HCEC 1CT (cell line): ENCODE measurements at places on chromosomes 7 and 10.

DNA sequence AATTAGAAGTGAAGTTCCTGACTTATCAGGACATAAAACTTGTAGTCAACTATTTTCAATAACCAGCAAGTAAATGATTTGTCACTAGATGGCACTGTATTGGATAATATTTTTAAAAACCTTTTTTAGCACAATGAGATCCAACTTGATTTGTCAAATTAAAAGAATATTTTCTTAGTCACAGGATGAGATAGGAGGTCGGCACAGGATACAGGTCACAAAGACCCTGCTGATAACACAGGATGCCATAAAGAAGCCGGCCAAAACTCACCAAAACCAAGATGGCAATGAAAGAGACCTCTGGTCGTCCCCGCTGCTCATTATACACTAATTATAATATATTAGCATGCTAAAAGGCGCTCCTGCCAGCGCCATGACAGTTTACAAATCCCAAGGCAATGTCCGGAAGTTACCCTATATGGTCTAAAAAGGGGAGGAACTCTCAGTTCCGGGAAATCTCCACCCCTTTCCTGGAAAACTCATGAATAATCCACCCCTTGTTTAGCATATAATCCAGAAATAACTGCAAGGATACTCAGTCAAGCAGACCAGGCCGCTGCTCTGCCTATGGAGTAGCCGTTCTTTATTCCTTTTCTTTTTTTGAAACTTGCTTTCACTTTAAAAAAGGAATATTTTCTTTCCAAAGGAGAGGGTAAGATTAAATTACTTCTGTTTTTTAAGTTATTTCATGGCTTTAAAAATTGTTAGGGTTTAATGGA, 255.7 kb upstream of the MKLN1 start:
- peak; percentile 38 for DNase-seq

GRCh38 chr10:132133449-132134240, 53.1 kb upstream of the DPYSL4 start:
- no peak for DNase-seq

DNA sequence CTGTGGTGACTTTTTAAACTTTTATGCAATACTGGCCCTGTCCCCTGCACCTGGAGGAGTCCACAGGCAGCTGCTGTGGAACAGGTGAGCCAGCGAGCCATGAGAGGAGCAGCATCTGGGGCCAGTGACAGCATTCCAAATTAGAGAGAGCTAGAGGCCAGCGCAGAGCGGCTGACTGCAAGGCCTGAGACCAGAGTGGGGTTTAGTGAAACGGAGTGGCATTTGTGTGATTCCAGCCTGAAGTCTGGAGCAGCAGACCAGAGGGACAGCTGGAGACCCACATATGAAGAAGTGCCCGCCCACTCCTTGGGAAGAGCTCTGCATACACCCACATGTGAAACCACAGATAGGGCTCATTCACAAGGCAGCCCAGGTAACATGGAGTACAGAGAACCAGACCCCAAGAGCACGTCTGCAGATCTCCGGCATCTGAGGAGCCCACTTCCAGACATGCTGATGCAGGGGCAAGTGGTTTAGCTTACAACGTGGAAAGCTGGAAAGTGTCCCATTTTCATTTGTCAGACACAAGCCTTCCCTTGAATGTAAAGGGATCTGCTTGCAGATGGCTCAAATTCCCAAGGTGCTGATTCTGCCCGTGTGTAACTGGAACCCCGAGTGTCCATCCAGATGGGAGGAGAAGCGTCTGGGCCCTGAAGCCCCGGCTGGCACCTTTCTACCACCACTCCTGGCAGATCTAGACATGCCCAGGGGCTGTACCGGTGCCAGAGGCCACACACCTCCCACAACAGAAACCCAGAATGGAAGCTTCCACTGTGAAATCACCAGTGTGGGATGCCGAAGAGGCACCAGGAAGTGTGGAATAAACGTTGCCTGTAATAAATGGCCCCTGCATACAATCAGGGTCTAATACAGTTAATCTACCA, 256.0 kb upstream of the TCERG1L start:
- no peak for DNase-seq

GRCh38 chr7:130281260-130281659, 11.7 kb upstream of the CPA4 start:
- DNase-seq, result peak; percentile 77

GRCh38 chr10:118633786-118634185, 38.3 kb upstream of the PRLHR start:
- DNase-seq, result no peak

- peak; percentile 5 for DNase-seq
Observed at GRCh38 chr10:123380491-123381085, 226.4 kb downstream of the BUB3 start.

DNA sequence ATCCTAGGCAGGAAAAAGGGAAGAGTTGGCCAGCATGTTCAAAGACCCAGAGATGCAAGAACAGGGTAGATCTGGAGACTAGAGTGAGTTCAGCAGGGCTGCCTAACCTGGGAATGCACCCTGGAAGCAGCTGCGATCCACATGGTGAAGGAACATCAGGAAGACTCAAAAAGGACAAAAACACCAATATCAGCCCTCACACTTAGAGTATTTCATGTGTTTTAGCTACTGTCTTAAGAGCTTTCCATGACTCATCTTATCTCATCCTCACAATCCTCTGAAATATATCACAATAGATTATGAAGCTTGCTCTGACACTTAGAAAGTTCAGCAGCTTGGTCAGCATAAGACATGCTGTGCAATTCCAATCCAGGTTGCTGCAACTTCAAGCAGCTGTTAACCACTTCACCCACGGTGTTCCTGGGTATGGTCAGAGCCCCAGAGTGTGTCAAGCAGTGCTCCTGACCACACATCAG, 380.9 kb downstream of the PARD3 start:
- peak; percentile 75 for DNase-seq

GRCh38 chr10:121578298-121578697, 19.9 kb downstream of the FGFR2 start:
- no peak for DNase-seq

GRCh38 chr7:130988443-130988842, 254.4 kb upstream of the KLF14 start:
- DNase-seq, result no peak

DNA sequence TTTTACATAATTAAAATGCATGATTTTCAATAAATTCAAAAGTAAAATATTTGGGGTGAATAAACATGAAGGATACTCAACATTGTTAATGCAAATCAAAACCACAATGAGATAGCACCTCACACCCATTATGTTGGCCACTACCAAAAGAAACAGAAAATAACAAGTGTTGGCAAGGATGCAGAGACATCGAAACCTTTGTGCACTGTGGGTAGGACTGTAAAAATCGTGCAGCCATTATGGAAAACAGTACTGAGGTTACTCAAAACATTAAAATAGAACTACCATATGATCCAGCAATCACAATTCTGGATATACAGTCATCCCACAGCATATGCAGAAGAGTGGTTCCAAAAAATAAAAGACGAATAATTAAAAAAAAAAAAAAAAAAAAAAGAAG, 13.1 kb downstream of the EZH2 start:
- DNase-seq, result no peak

DNA sequence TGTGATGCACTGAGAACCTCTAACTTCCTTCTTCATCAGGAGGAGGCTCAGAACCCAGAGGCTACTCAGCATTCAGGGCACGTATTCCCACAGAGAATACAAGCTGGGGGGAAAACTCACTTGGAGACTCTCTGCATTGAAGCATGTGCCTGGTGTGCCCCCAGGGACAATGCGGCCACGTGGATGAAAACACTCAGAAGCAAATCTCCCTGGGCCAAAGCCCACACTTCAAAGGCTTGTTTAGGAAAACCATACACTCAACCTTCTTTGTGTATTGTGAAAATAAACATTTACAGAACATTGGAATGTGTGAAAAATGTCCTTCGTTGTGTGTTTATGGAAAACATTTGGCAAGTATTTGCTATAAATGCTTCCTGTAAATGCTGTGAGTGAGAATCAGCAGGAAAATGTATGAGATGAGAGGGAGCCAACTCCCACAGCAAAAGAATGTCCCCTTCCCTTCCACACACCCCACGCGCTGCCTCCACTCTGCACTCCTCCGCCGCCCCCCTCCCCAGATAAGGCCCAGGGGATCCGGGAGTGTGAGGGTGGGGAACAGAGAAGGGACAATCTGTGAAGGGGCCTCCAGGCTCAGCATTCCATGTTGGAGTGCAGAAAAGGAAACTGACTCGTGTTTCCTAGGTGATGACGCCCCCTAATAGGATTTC, 339.5 kb downstream of the ELMO1 start:
- no peak for DNase-seq

- peak; percentile 72 for DNase-seq
Observed at GRCh38 chr10:35412900-35413491, 76.7 kb downstream of the CCNY start.

DNA sequence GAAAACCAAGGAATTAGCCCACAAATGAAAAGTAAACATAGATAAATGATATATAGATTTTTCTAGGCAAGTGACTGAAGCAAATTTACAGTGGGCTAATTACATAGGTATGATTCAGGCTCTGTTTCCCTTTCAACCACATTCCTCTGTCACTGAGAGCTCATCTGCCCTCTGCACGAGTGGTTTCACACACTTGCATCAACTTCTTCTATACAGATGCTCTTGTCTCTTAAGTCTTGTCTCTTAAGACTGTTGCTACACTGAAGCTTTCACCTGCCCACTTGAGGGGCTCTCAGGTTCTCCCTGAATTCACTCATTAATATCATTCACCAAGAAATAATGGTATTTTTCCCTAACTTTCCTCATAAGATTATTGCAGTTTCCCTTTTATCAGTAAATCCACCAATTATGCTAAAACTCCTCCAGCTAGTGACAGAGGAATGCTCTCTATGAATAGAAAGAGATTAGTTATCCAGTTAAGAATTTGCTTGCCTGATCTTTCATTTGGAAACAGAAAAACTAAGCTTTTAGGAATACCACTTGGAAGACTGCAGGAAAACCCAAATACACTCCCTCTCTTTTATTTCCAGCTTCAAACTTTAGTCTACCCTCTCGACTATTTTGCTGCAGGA, 95.7 kb downstream of the ELAPOR2 start:
- no peak for DNase-seq

GRCh38 chr10:59894114-59894513, 12.2 kb downstream of the CCDC6 start:
- peak; percentile 74 for DNase-seq

- no peak for DNase-seq
Observed at GRCh38 chr10:48603421-48604038, 1.3 kb downstream of the ARHGAP22 start.

- no peak for DNase-seq
Observed at GRCh38 chr7:130322615-130323014, 22.0 kb upstream of the CPA5 start.

DNA sequence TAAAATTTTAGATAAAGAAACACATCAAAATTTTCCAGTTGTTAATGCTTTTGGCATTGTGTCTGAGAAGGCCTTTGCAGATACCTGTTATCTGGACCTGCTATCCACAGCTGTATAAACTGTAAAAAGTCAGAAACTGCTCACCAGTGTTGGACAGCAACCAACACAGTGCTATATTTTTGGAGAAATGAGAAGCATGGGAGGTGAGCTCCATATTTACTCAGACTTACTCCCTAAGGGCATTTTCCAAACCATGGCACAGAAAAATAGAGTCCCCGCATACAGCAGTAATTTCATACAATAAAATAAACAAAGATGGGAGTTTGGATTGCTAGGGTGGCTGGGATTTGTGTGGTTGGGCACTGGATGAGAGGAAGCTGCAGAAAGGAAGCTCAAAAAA, 136.3 kb upstream of the GLI3 start:
- no peak for DNase-seq

DNA sequence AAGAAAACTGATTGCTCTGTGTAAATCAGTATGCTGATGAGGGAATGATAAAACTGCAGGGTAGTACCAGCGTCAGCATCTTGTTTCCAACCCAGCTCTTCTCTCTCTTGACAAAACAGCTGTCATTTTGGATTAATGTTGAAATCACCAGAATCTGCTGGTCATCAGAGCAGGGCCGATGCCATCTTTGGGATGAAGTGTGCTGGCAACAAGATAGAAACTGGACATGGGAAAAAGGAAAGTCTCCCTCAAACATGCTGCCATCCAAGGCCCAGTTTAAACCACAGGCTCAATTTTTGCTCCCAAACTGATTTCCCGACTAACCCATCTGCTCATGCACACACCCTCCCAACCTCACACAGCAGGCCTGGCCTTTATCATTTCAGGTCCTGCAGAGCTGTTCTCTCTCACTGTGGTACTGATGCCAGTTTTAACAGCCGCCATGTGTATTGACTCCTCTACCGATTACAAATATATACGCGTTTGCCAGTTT, 285.2 kb downstream of the AUTS2 start:
- DNase-seq, result no peak

- DNase-seq, result no peak
Observed at GRCh38 chr7:55526770-55527169, 45.5 kb downstream of the VOPP1 start.

GRCh38 chr7:143217806-143218205, 4.0 kb upstream of the TAS2R40 start:
- no peak for DNase-seq

GRCh38 chr7:83149466-83149865, 13.2 kb downstream of the PCLO start:
- DNase-seq, result peak; percentile 69

DNA sequence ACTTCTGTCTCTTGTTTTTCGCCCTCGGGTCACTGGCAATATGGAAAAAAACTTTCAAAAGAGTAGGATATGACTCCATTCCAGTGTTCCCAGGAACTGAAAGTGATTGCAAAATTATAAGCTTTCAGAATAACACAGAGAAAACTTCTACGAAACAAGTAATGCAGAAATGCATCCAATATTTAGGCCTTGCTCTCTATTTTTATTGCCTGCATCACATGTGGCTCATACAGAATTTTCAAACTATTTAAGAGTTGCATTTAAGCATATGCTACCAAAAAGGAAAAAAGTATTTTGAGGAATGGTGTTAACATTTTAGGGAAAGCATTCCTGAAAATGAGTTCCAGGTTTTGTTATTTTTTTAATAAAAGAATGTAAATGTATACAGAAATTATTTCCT, 228.0 kb downstream of the CACNB2 start:
- no peak for DNase-seq

- DNase-seq, result no peak
Observed at GRCh38 chr10:69910561-69910960, 108.9 kb downstream of the COL13A1 start.

DNA sequence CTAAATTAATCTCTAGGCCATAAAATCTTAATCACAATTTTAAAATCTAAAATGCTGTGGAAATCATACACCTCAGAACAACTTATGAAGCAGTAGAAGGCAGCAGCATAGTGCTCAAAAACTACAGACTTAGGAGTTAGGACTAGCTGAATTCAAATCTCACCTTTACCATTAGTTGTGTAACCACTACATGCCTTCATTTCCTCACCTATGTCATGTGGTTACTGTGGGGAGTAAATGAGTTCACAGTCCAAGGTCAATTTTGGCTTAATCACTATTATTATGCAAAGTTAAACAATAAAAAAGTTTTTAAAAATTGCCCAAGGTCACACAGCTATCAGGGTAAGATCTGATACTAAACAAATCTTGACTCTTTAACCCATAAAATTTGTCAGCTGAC, 37.0 kb downstream of the SNX13 start:
- no peak for DNase-seq

DNA sequence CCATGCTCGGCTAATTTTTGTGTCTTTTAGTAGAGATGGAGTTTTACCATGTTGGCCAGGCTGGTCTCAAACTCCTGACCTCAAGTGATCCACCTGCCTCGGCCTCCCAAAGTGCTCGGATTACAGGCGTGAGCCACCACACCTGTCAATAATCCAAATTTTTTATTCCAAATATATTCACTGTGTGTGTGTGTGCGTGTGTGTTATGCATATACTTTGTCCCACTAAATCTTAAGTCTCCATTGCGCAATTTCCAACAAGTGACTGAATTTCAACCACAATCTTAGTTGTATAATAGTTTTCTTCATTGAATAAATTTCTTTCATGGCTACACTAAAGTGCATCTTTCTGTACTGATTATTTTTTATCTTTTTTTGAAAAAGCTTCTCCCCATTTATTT, 2.7 kb downstream of the KRIT1 start:
- DNase-seq, result no peak
